ENCODE measurements at places on chromosomes 6 and 20. TPM values are rescaled to one million over a fixed set of nuclear protein-coding genes. Genes with fewer than 3 reads are reported as not detected.

DNA sequence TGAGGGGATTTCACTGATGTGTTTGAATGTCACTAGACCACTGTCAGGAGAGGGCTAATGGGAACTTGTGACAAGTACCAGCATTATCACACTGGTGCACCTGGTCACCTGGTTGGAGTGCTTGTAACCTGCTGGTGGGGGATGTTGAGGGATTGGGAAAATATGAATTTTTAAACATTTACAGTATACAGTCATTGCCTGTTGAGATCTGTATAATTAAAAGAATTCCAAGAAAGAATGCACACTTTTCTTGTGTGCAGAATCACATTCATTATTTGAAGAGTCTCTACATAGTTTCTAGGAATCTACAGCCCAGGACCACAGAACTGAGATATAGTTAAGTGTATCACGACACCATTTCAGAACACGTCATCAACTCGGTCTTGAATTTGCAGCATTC is 118.4 kb downstream of the AIG1 start:
- no peak for DNase-seq

- no peak for DNase-seq
Observed at GRCh38 chr20:53959911-53960578, 110.3 kb downstream of the BCAS1 start.

DNA sequence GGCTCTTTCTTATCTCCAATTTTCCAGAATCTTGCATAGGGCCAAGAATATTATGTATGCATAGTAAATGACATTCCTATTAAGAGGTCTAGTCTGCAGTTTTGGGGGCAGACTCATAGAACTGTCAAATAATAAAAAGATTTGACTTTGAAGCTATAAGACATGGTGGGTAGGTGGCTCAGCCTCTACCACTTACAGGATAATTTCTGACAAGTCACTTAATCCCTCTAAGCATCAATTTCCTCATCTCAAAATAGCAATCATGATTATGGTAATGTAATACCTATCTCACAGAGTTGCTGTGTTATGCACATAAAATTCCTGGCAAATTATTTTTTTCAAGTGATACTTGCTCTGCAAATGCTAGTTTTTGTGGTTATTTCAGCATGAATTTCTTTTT is 329.1 kb downstream of the PLCB1 start:
- no peak for DNase-seq

TMC2 gene
- total RNA-seq = not detected

DNA sequence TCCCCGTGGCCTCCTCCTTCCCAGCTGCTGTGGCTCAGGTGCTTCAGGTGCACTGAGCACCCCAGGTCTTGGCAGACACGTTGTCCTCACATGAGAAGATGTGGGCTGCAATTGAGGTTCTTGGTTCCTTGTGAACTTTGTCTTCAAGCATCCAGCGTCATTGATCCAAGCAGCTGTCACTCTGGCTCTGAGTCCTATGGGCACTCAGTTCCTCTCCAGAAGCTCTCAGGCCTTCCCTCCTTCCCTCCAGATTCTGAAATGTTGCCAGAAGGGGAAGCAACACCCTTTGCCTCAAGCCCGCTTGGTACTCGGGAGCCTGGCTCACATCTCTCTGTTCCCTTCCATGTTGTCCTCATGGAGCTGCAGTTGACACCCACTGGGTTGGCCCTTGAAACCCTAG is 8.4 kb upstream of the MRGBP start:
- DNase-seq = no peak

IMPG1 gene
- not detected for total RNA-seq

- DNase-seq = no peak
Observed at GRCh38 chr6:54860739-54861138, 14.2 kb downstream of the FAM83B start.
